ENCODE measurements at places on chromosomes 1 and 21.

- no peak for DNase-seq
Observed at GRCh38 chr1:152442765-152443164, 28.7 kb upstream of the CRNN start.

DNA sequence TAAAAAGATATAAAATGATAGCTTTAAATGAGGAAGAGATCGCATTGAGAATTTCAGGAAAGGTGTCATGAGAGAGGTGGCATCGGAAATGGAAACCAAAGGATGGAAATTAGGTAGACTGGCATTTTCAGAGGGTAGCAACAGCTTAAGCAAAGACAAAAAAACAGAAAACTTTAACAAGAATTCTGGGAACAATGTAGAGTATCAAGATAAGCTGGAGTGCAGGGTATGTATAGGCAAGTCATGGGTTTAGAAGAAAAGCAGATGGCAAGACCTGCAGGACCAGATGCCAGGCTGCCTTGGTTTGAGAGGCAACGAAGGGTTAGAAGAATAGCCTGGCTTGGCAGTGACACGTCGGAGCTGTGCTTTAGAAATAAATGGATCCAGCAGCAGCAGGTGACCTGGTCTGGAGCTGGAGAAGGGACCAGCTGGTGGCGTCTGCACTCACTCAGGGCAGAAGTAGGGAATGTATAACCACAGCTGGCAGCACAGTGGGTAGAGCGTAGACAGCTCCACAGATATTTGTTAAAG lies 149.4 kb upstream of the TIAM1 start:
- DNase-seq, result peak; percentile 83

DNA sequence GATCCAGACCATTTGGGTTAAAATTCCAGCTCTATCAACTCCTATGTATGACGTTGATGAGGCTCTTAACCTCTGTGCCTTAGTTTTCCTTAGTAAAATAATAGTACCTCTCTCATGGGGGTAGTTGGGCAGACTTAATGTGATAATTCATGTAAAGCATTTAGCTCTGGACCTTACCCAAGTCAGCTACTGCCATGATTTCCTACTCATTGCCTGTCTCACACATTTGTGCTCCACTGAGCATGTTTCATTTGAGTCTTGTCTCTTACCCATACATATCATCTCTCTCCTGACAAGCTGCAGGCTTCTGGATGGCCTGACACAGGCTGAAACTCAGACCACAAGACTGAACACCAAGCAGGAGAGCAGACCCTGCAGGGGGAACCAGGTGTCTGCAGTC lies 77.7 kb upstream of the ZBTB40 start:
- DNase-seq, result no peak

DNA sequence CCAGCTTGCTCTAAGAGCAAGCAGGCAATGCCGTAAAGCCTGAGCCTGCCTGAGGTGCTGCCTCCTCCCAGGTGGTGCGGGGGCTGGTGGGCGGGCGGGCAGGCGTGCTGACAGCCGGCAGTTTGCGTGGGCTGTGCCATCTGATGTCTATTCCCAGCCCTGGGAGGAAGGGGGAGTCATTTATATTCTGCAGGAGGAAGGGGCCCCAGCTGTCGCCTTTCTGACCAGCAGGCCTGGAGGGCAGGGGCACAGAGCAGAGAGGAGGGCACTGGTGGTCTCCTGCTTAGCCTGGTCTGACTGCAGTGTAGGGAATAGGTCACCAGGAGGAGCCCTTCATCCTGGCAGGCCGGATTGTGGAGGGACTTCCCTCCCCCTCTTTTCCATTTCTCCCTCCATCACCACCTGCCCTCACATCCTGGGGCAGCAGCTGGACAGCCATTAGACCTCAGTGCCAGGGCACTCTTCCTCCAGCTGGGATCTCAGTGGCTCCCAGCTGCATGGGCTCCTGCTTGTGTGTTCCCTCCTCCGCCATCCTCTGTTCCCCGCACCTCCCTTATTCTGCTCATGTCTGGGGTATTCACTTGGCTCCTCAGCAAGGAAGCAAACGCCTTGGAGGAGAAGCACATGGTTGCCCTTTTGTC lies 4.4 kb downstream of the CYB561D1 start:
- peak; percentile 82 for DNase-seq
